Frontal cortex (tissue), 4 donors: ENCODE measurements at places on chromosomes 5 and 9.
A peak's percentile ranks its signal among the peaks of the same experiment; 100 is the strongest.

- DNase-seq: no peak
Observed at GRCh38 chr5:57494104-57495098, 11.8 kb upstream of the ACTBL2 start.

GRCh38 chr9:126652140-126652582 is 38.4 kb downstream of the LMX1B start:
- no peak for DNase-seq

GRCh38 chr9:642014-642413 is 199.5 kb upstream of the DMRT1 start:
- DNase-seq: no peak

DNA sequence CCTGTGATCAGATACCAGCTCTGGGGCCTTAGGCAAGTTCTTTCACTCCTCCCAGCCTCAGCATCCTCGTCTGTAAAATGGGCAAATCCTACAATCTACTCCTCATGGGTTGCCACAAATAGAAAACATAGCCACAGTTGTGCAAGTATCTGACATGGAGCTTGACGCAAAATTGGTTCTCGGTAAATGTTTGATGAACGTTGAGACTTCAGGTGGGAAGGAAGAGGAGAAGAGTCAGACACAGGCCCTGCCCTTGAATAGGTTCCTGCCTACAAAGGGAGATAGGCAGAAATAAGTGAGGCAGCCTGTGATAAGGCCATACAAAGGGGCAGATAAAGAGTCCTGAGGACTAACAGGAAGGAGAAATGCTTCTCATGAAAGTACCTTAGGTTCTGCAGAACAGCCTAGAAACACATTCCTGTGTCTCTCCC is 26.1 kb upstream of the CPEB4 start:
- no peak for DNase-seq

- no peak for DNase-seq
Observed at GRCh38 chr9:9846557-9846956, 766.2 kb downstream of the PTPRD start.

DNA sequence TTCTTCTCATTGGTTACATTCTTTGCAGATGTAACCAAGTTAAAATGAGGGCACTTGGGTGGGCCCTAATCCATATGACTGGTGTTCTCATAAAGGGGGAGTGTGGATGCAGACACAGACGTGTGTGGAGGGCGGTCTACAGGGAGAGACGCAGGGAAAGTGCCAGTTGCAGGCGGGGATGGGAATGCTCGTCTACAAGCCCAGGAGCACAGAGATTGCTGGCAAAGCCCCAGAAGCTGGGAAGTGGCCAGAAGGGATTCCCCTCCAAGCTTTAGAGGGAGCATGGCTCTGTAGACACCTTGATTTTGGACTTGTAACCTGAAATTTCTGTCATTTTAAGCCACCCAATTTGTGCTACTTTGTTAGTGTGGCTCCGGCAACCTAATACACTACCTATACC is 96.8 kb upstream of the CTSL start:
- no peak for DNase-seq

GRCh38 chr9:33192493-33193255 is 25.5 kb upstream of the B4GALT1 start:
- no peak for DNase-seq

- DNase-seq: no peak
Observed at GRCh38 chr5:138824924-138825863, 49.9 kb downstream of the LRRTM2 start.

- DNase-seq: no peak
Observed at GRCh38 chr5:160769301-160769700, 82.7 kb downstream of the ATP10B start.

GRCh38 chr5:54491326-54491725 is 26.2 kb upstream of the SNX18 start:
- DNase-seq: no peak

DNA sequence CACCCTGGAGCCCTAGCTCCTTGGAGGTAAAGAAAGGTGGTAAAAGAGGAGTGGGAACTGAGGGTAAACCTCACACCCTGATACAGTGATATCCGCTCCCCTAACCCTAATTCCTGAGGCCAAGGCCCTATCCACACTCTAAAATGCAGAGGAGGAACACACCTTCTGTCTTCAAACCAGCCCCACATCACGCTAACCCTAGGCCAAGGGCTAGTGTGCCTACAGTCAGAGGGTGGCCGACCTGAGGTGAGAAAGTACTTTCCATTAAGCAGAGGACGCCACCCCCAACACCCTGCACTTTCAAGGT is 590 bp downstream of the HDAC3 start:
- DNase-seq: no peak

DNA sequence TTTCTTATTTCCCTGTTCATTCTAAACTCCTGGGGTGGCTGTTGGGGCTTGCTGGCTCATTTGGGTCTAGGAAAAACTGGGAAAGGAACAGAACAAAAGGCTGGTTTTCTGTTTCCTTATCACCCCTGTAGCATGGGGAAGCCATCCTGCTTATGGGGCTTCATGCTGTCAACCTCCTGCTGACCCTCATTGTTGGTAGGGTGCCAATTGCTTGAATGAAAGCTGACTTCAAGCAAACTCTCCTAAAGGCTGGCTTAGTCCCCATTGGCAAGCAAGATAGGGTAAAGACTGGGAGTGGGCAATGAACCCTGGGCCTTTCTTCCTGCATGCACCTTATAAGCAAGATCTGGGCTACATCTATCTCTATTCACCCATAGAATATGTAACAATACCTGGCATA is 511.6 kb downstream of the DMAC1 start:
- no peak for DNase-seq

DNA sequence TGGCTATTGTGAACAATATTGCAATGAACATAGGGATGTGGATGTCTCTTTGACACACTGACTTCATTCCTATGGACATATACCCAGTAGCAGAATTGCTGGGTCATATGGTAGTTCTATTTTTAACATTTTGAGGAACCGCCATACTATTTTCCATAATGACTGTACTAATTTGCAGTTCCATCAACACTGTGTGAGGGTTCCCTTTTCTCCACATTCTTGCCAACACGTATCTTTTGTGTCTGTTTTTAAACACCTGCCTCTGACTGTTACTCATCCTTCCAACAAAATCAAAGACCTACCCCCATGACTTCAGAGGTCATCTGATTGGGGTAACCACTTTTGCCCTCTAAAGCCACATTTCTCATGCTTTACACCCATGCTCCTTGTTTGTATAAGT is 133.5 kb downstream of the MED27 start:
- DNase-seq: no peak

DNA sequence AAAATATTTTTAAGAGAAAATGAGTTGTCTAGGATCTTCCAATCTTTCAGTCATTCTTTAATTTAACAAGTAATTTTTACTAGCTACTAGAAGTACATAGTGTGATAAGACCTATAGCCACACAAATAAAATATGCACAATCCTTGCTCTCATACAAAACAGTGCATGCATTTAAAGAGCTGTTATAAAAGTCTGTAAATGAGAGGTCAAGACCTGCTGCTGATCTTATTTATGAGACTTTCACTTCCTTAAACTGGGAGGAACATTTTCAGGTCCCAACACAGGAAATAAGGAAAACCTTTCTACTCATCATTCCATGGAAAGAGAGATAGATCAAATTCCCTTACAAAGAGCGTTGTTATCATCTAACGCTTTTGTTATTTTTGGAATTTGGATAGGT is 54.2 kb upstream of the PAM start:
- DNase-seq: no peak

- no peak for DNase-seq
Observed at GRCh38 chr9:114860187-114860586, 54.3 kb upstream of the TNFSF15 start.

- no peak for DNase-seq
Observed at GRCh38 chr5:171363846-171364245, 23.8 kb upstream of the NPM1 start.

- DNase-seq: peak; percentile 16
Observed at GRCh38 chr5:95238560-95239325, 46.2 kb downstream of the MCTP1 start.

- DNase-seq: no peak
Observed at GRCh38 chr9:123329329-123329955, 26.6 kb upstream of the CRB2 start.

- no peak for DNase-seq
Observed at GRCh38 chr9:7910426-7911020, 110.9 kb upstream of the DMAC1 start.

DNA sequence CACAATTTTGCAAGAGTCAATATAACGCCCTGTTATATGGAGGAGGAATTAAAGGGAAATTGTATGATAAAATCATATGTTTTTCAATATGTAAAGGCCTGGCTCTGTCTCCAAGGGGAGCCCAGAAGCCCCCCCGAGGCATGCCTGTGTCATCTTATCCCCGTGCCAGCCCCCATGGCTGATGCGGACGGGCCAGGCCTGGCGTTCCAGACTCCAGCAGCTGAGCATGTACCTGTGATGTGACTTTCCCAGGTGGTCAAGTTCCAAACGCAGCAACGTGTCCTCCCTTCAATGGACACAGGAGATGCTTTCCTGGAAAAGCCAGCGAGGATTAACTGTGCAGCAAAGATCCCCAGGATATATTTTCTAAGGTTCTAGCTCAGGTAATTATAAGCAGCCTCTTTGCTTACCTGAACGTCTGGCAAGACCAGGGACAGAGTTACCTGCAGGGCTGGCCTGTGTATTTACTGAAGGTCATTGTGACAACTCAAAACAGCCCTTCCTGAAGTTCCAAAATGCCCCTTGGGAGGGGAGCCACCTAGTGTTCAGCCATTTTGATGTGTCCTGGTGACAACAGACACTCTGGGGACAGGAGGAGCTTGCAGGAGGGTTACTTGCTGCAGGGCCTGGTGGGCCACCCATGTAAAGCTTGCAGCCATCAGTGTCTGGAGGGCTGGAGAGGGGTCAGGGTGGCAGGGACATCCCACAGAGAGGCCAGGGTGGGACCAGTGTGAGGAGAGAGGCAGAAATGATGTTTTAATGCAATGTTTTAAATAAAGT is 53.3 kb upstream of the RNU6ATAC start:
- no peak for DNase-seq

DNA sequence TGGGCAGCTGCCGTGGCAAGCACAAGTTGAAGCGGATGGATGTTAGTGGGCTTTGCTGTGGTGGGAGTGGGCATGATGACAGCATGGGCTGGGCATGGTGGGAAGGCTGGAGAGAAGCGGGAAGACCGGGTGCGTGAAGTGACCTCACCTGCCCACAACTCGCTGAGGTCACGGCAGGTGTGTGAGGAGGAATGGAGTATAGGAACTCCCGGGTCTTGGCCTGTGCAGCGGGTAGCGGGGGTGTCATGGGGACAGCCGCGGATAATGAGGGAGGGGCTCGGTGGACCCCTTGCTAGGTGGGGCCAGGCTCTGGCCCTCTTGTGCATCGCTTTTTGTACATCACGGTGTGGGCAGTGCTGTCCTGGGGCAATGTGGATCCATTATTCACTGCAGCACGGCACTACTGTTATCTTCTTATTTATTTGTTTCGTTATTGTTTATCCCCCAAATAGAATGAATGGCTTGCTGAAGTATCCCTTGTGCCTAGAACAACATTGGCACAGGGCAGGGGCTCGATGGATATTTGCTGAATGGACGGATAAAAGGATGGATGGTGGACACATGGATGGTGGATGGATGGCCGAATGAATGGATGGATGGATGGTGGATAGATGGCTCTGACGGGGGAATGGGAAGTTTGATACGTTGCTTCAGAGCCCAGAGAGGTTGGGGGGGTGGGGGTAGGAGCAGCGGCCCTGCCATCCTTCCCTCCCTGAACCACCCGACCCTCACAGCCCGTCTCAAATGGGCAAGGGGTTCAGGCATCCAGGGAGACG is 14.6 kb downstream of the PROP1 start:
- DNase-seq: no peak

DNA sequence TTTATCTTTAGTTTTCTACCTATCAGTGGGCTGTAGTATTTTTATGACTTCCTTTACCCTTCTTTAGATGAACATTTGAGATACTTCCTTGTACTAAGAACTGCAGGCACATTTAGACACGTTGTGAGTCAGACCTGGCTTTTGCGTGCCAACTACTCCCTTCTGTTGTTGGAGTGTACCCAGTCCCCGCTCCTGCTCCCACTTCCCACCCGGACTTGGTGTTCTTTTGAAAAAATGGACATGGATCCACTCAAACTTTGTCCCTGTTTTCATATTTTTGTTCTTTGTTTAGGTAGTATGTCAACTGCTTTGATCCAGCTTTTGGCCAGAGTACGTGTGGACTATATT is 60.7 kb downstream of the PARP8 start:
- DNase-seq: no peak

GRCh38 chr5:60810438-60811085 is 33.5 kb downstream of the ELOVL7 start:
- DNase-seq: no peak

DNA sequence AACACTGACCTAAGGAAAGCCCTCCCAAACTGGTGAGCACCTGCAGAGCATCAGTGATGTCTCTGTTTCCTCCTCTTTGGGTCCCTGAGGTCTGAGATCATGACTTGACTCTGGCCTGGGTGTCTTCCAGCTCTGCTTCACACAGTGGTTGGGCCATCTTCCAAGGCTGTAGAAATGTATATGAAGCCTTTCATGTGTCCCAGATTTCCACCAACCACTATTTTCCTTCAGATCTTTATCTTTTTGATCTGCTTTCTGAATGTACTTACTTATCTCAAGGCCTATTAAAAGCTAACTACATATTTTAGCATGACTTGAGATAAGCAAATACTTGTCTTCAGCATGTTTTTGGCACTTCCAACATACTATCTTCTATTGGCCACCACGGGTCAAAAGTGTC is 47.1 kb downstream of the PRELID2 start:
- no peak for DNase-seq

DNA sequence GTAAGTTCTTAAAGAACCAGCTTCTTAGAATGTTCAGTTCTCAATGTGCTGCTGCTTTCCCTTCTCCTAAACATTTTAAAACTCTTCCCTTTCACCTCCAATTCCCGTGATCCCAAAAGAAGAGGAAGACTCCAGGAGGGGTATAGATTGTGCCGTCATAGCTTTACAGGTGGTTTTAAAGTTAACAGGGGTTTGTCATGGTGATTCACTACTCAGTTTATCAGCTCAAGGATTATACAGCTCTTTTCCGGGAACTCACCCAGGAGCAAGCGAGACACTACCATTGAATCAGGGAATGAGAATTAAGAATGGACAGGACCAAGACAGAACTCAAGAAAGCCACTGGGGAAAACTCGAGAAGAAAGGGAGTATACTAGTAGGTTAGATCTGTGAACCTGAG is 178.8 kb downstream of the NR3C1 start:
- DNase-seq: no peak

DNA sequence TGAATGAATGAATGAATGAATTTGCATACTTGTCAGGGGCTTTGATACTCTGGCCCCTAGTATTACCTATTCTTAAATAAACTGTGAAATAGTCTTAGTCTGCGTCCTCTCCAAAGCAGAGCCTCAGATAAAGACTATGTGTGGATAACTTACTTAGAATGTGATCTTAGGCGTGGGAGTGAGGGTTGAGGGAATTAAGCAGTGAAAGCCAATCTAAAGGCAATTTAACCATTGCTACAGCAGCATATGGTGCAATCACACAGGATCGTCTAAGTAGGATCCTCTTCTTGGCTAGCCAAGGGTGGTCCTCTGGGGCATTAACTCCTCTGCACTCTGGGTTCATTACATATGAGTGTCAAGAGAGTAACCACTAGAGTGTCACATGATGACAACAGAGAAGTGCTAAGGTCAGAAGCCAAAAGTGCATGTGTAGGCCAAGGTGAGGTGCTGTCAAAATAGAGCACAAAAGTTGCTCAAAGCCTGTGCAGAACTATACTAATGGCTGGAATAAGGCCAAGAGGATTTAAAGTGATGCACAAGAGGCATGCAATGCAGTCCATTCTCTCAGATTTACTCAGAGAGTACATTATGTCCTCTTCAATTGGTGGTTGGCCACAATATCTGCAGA is 274.4 kb upstream of the SEMA6A start:
- no peak for DNase-seq

GRCh38 chr9:101569741-101570501 is 24.8 kb downstream of the PPP3R2 start:
- DNase-seq: no peak
